Right ventricle myocardium superior (tissue), 1 donor: ENCODE measurements at places on chromosomes 3 and 15. TPM values are rescaled to one million over a fixed set of nuclear protein-coding genes. Genes with fewer than 3 reads are reported as not detected.

- no peak for DNase-seq
Measured at GRCh38 chr3:155218462-155218861, 75.0 kb downstream of the STRIT1 start.

GRCh38 chr15:29792426-29793159 lies 29.7 kb downstream of the TJP1 start:
- no peak for DNase-seq

- peak; percentile 3 for DNase-seq
Measured at GRCh38 chr15:73941449-73941848, 15.2 kb downstream of the LOXL1 start.

- no peak for DNase-seq
Measured at GRCh38 chr3:162978136-162978535, 1481.5 kb downstream of the OTOL1 start.

- DNase-seq = no peak
Measured at GRCh38 chr3:109900783-109901182, 563.4 kb upstream of the DPPA4 start.

DNA sequence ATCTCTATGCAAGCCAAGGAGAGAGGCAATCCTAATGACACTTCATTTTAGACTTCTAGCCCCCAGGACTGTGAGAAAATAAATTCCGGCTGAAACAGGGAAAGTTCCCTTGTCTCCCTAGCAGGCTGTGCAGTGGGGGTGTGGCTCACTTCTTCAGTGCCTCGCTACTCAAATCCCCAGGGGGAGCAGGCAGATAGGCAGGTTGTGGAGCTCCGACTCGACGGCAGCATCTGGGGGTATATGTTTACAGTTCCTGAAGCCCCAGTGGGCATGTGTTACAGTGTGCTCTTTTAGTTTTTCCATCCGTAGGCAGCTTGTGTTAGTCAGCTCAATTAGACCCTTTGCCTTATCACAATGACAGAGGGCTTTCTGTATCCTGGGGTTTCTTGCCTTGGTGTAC lies 836.5 kb downstream of the PDCD6IP start:
- peak; percentile 28 for DNase-seq

GRCh38 chr3:99925584-99926230 lies 108.0 kb downstream of the CMSS1 start:
- DNase-seq = peak; percentile 38

DNA sequence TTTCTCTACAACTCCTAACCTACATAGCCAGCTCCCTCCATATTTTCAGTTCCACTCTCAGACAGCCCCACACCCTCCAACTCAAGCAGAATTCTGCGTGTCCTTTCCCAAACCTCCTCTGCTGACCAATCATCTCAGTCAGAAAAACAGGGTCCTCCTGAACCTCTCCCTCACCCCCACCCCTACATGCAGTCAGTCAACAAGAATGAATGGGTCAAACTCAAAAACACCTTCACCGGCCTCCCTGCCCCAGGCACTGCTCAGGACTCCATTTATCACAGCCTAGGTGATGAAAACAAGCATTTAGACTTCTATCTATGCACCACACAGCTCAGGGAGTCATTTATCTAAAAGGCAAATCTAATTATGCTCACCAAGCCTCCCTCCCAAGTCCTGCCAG lies 32.4 kb downstream of the MYL3 start:
- DNase-seq = no peak

GRCh38 chr3:154967090-154967489 lies 113.0 kb upstream of the MME start:
- DNase-seq = no peak

GRCh38 chr3:41307065-41307464 lies 107.8 kb downstream of the CTNNB1 start:
- peak; percentile 52 for DNase-seq

DNA sequence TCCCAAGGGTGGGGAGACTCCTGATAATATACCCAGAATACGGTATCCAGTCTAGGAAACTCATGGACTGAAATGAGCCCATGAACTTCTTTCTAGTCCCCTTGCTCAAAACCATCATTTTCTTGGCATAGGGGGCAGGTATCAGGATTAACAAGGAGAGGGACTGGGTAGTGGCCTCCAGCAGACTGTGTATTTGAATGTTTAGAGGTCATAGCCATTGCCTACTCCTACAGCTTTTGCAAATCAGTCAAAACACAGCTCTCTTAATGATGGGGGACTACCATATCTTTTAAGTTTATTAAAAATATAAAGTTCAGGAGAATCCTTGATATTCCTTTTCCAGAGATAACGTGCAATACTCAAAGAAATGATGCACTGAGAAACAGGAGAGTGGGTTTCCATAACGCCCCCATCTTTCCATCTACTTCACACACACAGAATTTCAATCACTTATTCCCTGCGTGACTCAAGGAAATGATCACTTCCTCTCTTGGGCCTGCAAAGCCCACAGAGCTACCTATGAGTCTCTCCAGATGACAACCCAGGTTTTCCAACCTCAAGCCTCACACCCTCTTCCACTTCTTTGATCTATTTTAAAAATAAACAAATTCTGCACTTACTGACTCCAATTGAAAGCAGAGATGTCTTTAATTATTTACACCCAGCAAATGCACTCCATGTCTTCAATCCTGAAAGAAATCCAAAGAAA lies 584.0 kb upstream of the LMCD1 start:
- no peak for DNase-seq

DNA sequence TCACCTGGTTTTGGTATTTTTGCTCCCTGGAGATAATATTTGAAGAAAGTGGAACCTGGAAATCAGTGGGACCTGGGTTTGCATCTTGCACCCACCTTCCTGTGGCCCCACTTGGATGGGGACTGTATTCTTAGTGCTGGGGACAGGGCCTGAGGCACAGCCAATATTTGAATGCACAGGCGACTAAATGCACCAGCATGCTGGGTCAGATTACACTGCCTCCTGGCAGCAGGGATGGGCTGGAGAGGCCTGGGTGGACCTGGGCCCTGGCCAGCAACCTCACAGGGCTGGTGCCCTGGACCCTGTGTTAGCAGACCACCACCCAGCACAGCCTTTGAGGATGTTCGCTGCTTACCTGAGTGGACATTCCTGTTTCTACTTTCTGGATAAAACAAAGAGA lies 10.5 kb downstream of the ITIH4 start:
- no peak for DNase-seq

DNA sequence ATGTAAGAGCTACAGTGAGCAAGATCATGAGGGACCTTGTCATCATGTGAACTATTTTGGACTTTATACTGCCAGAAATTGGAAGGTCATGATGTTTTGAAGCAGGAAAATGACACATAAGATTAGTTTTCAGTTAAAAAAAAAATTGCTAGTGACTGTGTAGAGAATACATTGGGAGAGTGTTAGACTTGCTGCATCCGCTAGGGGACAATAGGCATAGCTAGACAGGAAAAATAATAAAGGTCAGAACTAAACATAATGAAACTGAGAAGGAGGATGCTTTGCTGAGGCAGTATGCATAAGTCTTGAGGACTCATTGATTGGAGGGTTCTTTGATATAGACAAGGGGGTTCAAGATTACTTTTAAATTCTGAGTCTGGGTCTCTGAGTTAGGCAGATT lies 275.8 kb upstream of the KCNH8 start:
- no peak for DNase-seq

DNA sequence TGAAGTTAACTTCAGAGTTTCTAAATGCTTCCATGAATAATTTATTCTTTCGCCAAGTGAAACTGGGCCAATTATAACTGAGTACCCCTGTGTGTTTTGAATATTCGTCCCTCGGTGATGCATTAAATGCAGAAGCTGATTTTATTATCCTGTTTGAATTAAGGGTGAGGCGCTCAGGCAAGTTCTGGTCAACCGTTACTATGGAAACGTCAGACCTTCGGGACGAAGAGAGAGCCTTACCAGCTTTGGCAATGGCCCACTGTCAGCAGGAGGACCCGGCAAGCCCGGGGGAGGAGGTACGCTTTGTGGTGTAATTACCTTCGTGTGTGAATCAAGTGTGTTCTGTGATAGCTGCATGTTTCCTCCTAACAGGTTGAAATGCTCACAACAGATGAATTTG lies 239.8 kb downstream of the ITPR1 start:
- DNase-seq = no peak

DNA sequence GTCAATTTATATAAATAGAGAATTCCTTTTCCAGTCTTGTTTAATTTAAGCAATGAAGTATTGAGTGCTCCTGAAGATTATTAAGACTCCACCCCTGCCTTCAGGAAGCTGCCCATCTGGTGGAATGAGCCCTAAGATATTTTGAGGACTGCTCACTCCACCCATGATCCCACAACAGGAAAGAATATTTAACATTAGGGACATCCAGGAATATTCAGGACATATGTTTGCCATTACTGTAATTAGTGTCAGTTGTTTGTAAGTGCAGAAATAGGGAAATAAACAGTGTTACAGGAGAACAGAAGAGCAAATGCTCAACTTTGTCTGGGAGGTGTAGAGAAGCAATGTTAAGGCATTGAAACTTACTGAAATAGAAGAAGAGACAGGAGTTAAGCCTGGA lies 375.0 kb downstream of the ROBO2 start:
- no peak for DNase-seq

GADL1 gene
- total RNA-seq = not detected

GOLGA8S gene
- total RNA-seq = 0.16 TPM

PLAAT1 gene
- total RNA-seq = 4.5 TPM

SERINC4 gene
- 0.19 TPM for total RNA-seq

GOLGA6D gene
- total RNA-seq = not detected

SSUH2 gene
- 1.00 TPM for total RNA-seq

ZNF860 gene
- 0.08 TPM for total RNA-seq

SLC12A1 gene
- not detected for total RNA-seq

GRAMD1C gene
- total RNA-seq = 1.1 TPM

CHP1 gene
- total RNA-seq = 124 TPM

ROPN1 gene
- total RNA-seq = not detected
